ENCODE measurements at places on chromosomes 11 and 22. TPM values are rescaled to one million over a fixed set of nuclear protein-coding genes. Genes with fewer than 3 reads are reported as not detected.

DNA sequence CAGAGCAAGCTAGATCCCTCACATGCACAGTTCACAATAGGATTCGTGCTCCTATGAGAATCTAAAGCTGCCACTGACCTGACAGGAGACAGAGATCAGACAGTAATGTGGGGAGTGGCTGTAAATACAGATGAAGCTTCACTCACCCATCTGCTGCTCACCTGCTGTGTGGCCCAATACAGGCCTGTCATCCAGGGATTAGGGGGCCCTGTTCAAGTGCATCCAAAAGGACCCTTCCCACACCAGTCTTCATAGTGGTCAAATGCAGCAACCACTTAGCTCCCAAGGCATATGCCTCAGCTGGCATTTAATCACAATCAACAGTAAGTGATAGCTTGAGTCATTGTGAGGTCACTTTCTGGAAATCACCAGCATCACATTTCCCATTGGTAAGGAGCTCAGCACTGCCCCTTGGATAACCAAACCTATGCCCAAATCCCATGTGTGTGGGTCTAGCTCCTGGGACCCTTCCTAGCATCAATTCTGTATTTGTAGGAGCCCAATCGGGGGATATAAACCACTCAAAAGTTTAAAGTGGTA is 65.6 kb downstream of the OR4C45 start:
- DNase-seq, result no peak

GRCh38 chr11:67616431-67617242 is 9.9 kb downstream of the NDUFV1 start:
- DNase-seq, result no peak

- no peak for DNase-seq
Measured at GRCh38 chr11:1868636-1869291, 15.9 kb downstream of the LSP1 start.

DNA sequence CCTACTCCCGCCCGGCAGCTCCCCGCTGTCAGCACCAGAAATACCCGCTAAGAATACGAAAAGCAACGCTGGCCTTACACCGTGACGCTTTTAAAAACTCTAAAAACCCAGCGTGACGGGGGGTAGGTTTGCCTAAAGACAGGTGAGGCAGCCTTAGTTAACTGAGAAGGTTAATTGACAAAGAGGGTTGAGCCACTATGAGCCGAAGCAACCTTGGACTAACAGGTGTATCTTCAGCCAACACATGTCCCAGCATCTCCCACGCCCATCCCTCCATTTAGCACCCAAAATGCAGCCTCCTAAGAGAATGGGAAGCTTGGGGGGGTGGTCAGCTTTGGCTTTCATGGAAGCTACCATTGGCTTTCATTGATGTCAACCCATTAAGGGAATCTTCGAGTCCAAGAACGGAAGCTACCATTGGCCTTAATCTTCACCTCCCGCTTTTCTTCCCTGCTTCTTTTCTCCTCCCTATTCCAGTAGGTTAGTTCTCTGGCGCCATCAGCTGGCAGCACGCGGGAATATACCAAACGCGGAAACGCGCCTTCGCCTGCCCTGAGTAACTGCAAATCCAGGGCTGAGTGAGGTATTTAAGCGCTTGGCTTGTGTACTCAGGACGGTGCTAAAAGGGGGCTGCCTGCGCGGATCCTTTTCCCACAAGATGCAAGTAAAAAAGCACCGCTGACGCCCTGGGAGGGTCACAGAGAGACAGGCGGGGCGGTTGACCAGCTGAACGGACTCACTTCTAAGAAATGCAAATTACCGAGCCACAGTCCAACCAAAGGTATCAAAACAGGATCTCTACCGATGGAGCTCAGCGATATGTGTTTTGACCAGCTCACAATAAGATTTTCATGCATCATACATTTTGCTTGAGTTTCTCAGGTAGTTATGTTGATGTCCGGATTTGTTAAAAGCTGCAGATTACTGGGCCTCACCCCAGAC is 38.5 kb upstream of the GLYATL1 start:
- DNase-seq, result no peak

- no peak for DNase-seq
Measured at GRCh38 chr11:31818425-31818755, 7.3 kb upstream of the PAX6 start.

DNA sequence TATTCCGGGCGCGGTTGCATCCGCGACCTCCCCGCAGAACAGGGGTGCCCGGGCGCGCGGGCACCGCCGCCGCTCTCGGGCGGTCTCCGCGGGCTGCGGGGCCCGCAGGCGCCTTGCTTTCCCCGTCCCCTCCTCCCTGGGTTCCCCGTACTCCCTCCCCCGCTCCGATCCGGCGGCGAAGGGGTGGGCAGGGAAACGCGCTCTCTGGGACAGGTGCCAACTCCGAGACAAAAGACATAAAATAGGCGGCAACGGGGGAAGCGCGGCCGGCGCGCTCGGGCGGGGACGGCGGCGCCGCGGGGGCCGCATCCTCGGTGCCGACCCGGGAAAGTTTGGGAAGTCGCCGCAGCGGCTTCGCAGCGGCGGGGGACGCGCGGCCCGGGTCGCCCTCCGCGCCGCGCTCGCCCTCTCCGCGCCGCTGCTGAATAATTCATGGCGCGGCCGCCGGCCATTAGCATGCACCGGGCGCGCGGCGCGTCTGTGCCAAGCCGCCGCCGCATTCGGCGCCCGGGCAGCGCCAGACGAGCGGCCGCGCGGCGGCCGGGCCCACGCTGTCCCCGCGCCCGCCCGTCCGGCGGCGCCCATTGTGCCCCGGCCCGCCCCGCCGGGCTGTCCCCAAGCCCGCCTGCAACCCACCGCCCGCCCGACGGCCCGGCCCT is 78.7 kb upstream of the PPARA start:
- peak; percentile 79 for DNase-seq

DNA sequence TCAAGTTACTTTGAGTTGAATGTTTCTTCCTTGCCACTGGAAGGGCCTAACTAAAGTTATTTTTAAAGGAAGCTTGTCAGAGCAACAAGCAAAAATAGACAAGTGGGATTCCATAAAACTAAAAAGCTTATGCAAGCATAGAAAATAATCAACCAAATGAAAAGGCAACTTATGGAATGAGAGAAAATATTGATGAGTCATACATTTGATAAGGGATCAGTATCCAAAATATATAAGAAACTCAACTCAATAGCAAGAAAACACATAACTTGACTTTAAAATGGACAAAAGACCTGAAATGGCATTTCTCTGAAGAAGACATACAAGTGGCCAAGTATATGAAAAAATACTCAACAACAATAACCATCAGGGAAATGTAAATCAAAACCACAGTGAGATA is 264.5 kb upstream of the UBASH3B start:
- DNase-seq, result no peak

DNA sequence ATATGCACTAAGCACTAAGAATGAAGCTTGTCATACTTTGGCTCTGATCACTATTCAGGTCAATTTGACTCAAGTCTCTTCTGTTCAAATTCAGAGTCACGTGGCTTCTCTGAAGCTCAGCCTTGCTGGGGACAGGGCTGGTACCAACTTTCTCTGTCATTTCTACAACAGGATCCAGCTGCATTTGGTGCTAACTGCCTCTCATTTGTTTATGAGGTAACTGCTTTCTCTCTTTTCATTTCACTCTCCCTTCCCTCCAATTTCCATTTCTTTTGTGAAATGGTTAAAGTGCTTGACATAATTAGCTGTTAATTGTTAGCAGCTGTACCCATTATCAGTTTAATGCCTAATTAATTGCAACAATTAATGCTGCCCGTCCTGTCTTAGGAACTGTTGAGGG is 259.7 kb upstream of the PLET1 start:
- no peak for DNase-seq

DNA sequence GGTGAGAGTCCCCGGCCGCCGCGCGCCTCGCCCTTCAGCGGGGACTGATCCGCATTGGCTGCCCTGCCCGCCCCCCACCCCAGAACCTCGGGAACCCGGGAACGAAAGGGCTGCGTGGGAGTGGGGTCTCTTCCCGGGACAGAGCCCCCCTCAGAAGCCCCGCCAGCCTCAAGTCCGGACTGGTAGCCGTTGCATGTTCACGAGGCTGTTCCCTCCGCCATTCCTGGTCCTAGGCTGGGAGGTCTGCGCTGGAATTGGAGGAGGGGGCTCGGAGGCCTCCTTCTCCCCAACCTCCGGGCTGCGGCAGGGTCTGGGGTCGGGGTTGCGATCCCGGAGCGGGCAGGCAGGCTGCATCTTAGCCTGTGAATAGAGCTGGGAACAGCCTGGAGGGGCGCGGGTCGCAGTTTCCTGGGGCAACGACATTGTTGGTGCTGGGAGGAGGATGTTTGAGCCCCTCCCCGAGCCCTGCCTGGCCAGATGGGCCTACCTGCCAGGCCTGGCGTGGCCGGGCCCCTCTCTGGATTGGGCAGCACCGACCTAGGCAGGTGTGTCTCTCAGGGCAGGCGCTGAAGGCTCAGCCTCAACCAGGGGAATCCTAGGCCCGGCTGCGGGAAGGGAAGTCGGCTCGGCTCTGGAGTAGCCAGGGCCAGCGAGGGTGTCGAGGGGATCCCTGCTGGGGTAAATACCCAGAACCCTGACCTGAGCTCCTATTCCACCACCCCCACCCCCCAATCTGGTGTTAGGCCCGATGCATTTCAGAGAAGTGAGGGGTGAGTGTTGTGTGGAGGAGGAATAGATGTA is 670 bp downstream of the MAPK8IP1 start:
- DNase-seq, result no peak

- DNase-seq, result no peak
Measured at GRCh38 chr11:93517611-93518010, 25.6 kb downstream of the SMCO4 start.

DNA sequence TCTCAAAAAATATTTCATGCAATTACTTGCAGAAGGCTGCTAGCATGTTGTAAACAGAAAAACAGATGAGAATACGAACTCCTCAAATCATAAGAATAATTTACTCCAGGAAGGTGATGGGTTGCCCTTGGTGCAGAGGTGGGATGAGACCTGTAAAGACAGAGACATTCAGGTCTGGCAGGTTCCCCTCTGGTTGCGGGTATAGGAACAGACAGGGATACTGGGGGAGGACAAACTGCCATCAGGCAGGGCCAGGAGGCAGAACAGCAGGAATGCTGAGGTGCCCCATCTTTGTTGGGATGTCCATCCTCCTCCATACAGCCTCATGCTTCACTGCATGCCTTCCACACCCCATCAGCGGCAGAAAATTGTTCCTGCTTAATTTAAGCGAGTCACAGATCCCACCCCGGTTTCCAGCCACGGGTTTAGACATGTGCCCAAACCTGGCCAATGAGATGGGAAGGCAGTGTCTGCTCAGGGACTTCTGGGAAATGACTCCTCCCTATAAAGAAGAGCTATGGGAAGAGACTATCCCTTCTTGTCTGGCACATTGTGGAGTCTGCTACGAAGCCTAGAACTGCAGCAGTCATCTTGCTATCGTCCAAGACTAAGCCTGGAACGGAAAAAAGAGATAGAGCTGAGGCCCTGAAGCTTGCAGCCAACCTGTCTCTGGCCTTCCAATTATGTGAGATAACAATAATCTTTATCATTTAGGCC is 23.1 kb upstream of the IRAG1 start:
- DNase-seq, result no peak

GRCh38 chr11:128246810-128247594 is 340.4 kb downstream of the ETS1 start:
- no peak for DNase-seq

DNA sequence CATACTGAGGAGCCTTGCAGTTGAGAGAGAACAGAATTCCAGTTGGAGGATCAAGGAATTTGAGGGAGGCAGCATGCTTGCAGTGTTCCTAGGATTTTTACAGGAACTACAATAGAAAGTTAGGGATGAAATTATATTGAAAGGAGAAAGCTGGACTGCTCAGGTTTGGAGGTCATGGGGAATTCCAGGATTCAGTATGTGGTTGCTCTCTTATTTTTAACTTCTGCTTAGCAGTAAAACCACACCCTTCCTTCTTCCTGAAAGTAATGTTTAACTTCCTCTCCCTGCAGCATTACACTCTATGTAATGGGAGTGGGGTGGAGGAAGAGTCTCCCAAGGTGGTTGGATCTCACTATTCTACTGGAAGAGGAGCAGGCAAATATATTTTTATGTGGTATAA is 31.3 kb downstream of the CTNND1 start:
- DNase-seq, result no peak

DNA sequence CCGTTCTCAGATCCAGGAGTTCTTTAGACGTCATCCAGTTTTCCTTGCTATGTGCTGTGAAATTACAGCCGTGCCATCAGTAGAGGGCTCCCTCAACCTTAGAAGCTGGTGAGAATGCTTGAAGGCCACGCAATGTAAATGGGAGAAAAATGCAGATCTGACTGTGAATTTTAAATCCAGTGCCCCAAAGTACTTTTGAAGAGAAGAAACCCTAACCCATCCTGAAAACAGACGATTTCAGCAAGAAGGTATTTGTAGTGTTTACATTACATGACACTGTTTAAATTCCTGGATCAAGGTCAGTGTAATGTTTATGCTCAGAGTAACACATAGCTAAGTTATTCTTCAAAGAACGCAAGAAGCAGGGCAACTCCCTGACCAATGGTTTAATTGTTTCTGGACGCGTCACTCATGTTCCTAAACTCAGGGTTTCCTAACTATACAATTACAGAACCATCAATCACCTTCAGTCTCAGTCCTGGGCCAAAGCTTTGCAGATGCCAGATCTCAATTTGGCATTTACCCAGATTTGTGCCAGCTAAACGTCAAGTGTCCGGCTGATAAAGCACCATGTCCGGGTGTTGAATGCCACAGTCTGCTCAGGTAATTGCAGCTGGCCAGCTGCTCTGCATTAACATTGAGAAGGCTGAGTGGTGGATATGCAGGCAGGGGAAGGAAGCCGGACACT is 38.2 kb downstream of the ADAMTS8 start:
- no peak for DNase-seq

DNA sequence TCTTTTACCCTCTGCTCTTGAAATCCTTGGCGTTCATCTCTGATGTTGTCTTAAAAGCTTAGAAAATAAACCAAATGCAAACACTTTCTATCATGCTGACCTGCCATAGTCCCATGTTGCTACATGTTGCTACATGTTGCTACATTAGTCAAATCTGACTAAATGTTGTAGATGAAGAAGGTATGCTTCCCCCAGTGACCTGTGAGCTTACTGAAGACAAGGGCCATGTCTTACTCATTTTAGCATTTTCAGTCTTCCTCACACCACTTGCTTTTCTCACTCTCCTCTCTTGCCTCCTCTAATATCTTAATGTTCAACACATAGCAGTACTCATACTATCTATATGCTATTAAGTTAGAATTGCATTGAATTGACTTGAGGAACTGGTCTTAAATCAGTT is 346.4 kb upstream of the MTNR1B start:
- no peak for DNase-seq

The KCNA4 gene
- 0.24 TPM for polyA plus RNA-seq

The APOBEC3A gene
- 0.46 TPM for polyA plus RNA-seq

The OR5W2 gene
- polyA plus RNA-seq, result not detected
